ENCODE measurements at places on chromosomes 6 and 20. TPM values are rescaled to one million over a fixed set of nuclear protein-coding genes. Genes with fewer than 3 reads are reported as not detected.

The SPATA25 gene
- 0.49 TPM for total RNA-seq

The C6orf118 gene
- total RNA-seq: not detected

The CST9 gene
- total RNA-seq: not detected

The GNAS-AS1 gene
- total RNA-seq: not detected

The OR2H1 gene
- total RNA-seq: not detected
